PC-9 (cell line): ENCODE measurements at places on chromosomes 4 and X. TPM values are rescaled to one million over a fixed set of nuclear protein-coding genes. Genes with fewer than 3 reads are reported as not detected.

TET2 gene
- total RNA-seq, result 5.2 and 6.6 TPM in 2 replicates

GRCh38 chr4:108919226-108919893 lies 156.5 kb upstream of the ETNPPL start:
- no peak for DNase-seq
- H3K27me3 ChIP-seq, result no peaks in the 10 kb centered on the region
- H3K4me3 ChIP-seq, result no peak overlapping the region
- H3K27ac ChIP-seq, result no peak overlapping the region
- no peaks in the 10 kb centered on the region for H3K36me3 ChIP-seq
- H3K4me1 ChIP-seq, result no peaks in the 10 kb centered on the region

- H3K4me1 ChIP-seq, result no peaks in the 10 kb centered on the region
- H3K36me3 ChIP-seq, result no peaks in the 10 kb centered on the region
- no peak overlapping the region for H3K27ac ChIP-seq
These were observed 242.3 kb upstream of the GPRIN3 start for GRCh38 chr4:89549907-89550306.

DNA sequence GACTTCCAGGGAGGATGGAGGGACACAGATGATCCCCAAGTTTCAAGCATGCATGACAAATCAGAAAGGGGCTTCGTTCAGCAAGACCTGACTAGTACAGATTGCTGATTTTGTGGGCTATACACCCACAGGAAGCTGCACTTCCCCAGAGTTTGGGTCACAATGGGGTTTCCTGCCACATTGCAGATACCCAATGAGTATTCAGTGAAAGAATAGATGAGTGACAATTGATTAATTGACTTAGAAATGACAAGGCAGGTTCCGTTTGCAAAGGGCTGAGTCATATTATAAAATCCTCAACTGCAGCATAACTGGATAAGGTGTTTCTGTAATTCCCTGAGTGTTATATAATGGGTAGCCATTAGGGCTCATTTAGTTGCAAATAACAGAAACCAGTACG lies 146.6 kb upstream of the TBL1X start:
- no peak overlapping the region for H3K27ac ChIP-seq
- H3K36me3 ChIP-seq, result no peaks in the 10 kb centered on the region
- H3K4me1 ChIP-seq, result peaks cover 6% of the 10 kb centered on the region; the same call in 1 of the 2 replicates
- no peak for DNase-seq
- H3K27me3 ChIP-seq, result no peaks in the 10 kb centered on the region
- H3K4me3 ChIP-seq, result no peak overlapping the region

PROM1 gene
- not detected in 2 replicates for total RNA-seq

DNA sequence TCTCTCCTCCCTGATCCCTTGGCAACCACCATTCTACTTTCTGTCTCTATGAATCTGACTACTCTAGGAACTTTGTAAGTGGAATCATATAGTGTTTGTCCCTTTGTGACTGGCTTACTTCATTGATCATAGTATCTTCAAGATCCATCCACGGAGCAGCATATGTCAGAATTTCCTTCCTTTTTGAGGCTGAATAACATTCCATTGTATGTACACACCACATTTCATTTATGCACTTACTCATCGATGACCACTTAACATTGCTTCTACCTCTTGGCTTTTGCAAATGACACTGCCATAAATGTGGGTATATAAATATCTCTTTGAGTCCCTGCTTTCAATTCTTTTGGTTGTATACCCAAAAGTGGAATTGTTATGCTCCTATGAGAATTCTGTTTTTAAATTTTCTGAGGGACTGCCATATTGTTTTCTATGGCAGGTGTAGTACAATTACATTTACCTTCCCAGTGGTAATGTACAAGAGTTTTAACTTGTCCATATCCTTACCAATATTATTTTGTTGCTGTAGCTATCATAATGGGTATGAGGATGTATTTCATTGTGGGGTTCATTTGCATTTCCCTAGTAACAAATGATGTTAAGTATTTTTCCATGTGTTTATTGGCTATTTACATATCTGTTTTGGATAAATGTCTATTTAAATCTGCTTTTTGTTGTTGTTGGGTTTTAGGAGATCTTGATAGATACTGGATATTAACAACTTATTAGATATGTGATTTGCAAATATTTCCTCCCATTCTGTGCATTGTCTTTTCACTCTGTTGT lies 466.1 kb downstream of the C4orf33 start:
- no peaks in the 10 kb centered on the region for H3K27me3 ChIP-seq
- H3K4me3 ChIP-seq, result no peak overlapping the region
- DNase-seq, result no peak
- no peaks in the 10 kb centered on the region for H3K4me1 ChIP-seq
- no peak overlapping the region for H3K27ac ChIP-seq

DNA sequence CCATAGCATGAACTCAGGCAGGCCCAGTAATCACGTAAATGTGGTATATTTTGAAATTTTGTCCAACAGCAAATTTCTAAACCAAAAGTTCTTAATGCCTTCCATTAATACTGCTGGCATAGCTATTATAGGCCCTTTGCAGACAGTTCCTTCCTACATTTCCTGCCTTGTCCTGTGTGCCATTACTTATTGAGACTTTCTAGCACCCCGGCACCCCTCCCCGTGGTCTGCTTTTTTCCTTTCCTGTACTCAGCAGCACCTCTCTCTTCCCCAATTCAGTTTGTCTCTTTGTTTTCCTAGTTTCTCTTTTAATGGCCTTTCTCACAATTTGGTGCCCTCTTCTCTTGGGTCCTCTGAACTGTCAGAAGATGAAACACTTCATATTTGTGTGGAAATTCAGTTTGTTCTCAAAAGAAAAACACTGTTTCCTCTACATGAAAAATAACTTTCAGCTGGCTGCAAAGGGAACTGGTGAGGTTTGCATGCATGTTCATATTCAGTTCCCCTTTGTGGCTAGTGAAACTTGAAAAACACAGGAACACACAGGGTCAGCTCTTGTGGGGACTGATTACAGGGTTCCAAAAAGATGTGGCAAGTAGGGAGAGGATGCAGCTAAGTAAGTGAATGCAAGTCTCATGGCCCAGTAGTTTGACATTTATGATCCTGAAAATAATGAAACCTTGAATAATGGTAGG lies 17.1 kb downstream of the GPR34 start:
- no peak overlapping the region for H3K27ac ChIP-seq
- no peaks in the 10 kb centered on the region for H3K4me1 ChIP-seq
- DNase-seq, result no peak
- H3K36me3 ChIP-seq, result no peaks in the 10 kb centered on the region
- H3K4me3 ChIP-seq, result no peak overlapping the region
- H3K27me3 ChIP-seq, result no peaks in the 10 kb centered on the region

PARM1 gene
- total RNA-seq, result 0.44 and 0.70 TPM in 2 replicates

- no peak overlapping the region for H3K4me3 ChIP-seq
- H3K27ac ChIP-seq, result no peak overlapping the region
- no peak for DNase-seq
- H3K36me3 ChIP-seq, result no peaks in the 10 kb centered on the region
- H3K4me1 ChIP-seq, result no peaks in the 10 kb centered on the region
- H3K27me3 ChIP-seq, result no peaks in the 10 kb centered on the region
These were observed 162.6 kb downstream of the INPP4B start for GRCh38 chr4:142683503-142683902.

CLGN gene
- 0.35 and 0.38 TPM in 2 replicates for total RNA-seq
